Aortic smooth muscle cell (primary cell): ENCODE measurements at places on chromosomes 4 and X. TPM values are rescaled to one million over a fixed set of nuclear protein-coding genes. Genes with fewer than 3 reads are reported as not detected.

Gene ADGRG2
- total RNA-seq, result 0.13 TPM in 1 of 2 replicates, not detected in the other

Gene CLDN22
- not detected in 2 replicates for total RNA-seq

Gene ATP8A1
- total RNA-seq, result 10.5 and 12.8 TPM in 2 replicates

Gene KLHL13
- total RNA-seq, result 14.1 and 37.9 TPM in 2 replicates

Gene CXCL5
- not detected in 2 replicates for total RNA-seq

Gene SHOX
- not detected in 2 replicates for total RNA-seq
